ENCODE measurements at places on chromosomes 7 and 10.

GRCh38 chr7:36831049-36831448, 106.8 kb upstream of the AOAH start:
- no peak for DNase-seq

GRCh38 chr7:5448378-5449037, 24.9 kb upstream of the TNRC18 start:
- no peak for DNase-seq

- DNase-seq, result no peak
Measured at GRCh38 chr10:91604553-91605534, 28.0 kb downstream of the PPP1R3C start.

GRCh38 chr7:34219153-34219718, 313.9 kb downstream of the BMPER start:
- no peak for DNase-seq

DNA sequence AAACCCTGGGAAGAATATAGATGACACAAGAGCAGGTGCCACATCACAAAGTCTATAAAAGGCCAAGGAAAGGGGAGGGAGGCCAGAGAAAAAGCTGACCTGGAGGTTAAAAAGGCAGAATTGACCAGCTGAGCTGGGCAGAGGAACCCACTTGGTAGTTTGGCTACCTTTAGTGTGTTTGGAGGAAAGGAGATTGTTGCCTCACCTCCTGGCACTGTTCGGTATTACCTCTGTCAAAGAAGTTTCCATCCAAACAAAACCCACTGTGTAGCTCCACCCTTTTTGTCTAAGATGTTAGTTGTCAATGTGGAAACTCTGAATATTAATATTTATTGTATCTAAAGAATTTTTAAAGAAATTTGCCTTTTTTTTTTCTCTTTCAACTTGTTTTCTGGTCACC, 23.4 kb downstream of the ENTPD7 start:
- DNase-seq, result no peak

GRCh38 chr10:6101181-6101580, 12.3 kb downstream of the RBM17 start:
- no peak for DNase-seq

Measured in H4 (cell line).